ENCODE measurements at places on chromosomes 1 and 21. TPM values are rescaled to one million over a fixed set of nuclear protein-coding genes. Genes with fewer than 3 reads are reported as not detected.
A peak's percentile ranks its signal among the peaks of the same experiment; 100 is the strongest.

FCRL2 gene
- 0.08 TPM for total RNA-seq

TMEM81 gene
- total RNA-seq: 2.8 TPM

OR2T33 gene
- total RNA-seq: not detected

TDRD5 gene
- total RNA-seq: not detected

RAD54L gene
- total RNA-seq: 8.8 TPM

TGFB2 gene
- total RNA-seq: 0.51 TPM

SLC45A3 gene
- total RNA-seq: 5.9 TPM

CFAP74 gene
- total RNA-seq: not detected

GBP6 gene
- total RNA-seq: not detected

LIN28A gene
- not detected for total RNA-seq

OR2L2 gene
- not detected for total RNA-seq

DNA sequence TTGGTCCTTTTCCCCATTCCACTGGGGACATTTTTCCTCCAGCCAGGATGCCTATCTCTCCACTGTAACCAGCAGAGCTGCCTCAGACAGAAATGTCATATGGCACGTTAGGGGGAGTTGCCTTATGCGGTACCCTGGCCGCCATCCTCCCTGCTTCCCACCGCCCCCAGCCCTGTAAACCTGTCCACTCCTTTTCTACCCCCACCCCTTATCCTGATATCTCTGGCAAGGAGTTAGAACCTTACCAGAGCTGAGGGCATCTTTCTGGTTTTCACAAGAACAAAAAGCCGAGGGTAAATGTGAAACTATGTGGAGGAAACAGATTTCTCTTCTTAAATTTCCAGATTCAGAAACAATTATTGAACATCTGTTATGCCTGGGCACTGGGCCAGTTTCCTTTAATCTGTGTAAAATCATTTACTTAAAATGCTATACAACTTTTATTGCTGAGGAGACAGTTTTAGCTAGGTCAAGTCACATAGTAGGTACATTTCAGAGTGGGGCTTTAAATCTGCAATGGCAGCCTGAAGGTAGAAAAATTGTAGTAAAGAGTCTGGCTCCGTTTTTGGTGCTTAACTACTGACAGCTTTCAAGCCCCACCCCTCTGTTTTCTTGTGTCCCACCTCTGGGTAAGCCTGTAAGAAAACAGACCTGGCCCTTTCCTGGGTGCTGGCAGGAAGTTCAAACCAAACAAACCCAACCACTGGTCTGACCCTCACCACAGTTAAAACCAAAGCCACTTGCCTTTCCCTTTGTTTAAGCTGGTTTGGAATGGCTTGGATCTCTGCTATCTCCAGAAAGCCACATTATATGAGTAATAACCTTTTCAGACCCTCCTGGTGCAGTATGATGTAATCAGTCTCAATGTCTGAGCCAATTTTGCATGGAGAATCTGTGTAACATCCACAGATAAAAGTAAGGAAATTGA is 319.0 kb downstream of the HHAT start:
- no peaks in the 10 kb centered on the region for H3K27me3 ChIP-seq
- H3K36me3 ChIP-seq: no peaks in the 10 kb centered on the region
- no peak for DNase-seq
- no peaks in the 10 kb centered on the region for H3K4me1 ChIP-seq

DNA sequence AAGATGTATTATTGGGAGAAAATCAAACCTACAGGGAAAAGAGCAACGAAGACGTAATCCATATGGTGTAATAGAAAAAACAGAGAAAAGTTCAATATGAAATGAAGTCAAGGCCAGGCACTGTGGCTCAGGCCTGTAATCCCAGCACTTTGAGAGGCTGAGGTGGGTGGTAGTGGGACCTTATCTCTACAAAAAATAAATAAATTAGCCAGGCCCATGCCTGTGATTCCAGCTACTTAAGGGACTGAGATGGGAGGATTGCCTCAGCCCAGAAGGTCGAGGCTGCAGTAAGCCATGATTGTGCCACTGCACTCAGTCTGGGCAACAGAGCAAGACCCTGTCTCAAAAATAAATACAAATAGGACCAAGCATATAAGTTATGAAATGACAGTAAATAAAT is 11.4 kb downstream of the DESI2 start:
- no peak overlapping the region for H3K27ac ChIP-seq
- peaks cover 3% of the 10 kb centered on the region for H3K4me1 ChIP-seq
- no peak overlapping the region for H3K4me3 ChIP-seq
- H3K36me3 ChIP-seq: no peaks in the 10 kb centered on the region
- no peak for DNase-seq
- H3K27me3 ChIP-seq: no peaks in the 10 kb centered on the region

DNA sequence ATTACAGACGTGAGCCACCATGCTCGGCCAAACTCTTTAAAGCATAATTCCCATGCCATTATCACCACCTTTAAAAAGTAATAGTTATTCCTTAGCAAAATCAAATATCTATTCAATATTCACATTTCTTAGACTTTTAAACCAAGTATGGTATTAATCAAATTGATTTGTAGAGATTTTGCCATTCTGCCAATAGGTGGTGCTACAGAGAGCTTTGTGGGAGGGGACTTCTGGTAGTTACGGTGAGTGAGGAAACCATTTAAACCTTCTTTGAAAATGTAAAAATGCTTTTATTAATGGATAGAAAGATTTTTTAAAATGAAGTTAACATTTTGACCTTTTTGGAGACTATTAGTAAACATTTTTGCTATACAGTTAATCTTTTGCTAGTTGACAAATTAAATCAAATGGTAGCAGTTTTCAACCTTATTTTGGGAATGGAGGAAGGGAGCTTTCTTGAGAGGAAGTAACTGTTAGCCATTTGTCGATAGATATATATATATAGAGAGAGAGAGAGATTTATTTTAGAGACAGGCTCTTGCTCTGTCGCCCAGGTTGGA is 19.3 kb downstream of the IARS2 start:
- no peaks in the 10 kb centered on the region for H3K4me1 ChIP-seq
- peaks cover 25% of the 10 kb centered on the region for H3K36me3 ChIP-seq
- H3K4me3 ChIP-seq: no peak overlapping the region

DNA sequence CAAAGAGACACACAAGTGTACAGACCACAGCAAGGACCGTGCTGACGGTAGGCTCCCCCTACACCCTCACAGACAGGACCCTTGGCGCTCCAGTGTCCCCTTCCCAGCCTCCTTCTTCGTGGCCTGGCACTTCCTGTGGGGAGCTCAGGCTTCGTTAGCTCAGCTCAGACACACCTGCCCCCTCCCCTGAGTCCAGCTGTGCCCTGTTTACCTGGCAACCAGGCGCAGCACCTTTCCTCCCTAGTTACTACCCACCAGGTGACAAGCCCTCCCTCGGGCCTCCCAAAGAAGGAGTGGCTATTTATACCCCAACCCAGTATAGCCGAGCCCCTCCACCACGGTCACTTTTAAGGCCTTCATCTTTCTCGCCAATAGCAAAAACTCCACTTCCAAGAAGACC is 4.7 kb downstream of the CELF3 start:
- no peak for DNase-seq
- H3K4me1 ChIP-seq: no peaks in the 10 kb centered on the region
- no peak overlapping the region for H3K4me3 ChIP-seq
- no peaks in the 10 kb centered on the region for H3K27me3 ChIP-seq

DNA sequence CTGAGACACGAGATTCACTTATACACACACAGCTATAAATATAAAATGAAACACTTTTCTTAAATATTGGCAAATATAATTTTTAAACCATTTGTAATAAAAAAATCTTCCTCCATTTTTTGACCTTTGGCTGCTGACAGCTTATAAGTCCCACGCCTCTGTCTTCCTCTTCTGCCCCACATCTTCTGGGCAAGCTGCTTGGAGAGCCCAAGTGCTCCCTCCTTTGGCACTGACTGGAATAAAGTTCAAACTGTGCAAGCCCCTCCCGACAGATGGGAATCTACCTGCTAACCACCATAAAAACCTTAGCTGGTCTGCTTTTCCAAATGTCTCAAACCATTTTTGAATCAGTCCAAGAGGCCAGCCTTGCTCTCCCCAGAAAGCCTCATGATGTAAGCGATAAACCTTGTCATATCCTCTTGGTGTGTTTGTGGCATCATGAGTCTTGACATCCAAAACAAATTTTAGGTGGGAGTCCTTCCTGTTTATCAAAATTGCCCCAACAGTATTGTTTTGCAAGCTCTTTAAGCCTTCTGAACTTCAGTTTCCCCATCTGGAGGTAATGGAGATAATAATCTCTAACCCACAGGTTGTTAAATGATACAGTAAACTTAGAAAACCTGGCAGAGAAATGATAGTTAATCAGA is 99.8 kb downstream of the SNX7 start:
- H3K36me3 ChIP-seq: no peaks in the 10 kb centered on the region
- no peak overlapping the region for H3K4me3 ChIP-seq
- no peak for DNase-seq
- no peaks in the 10 kb centered on the region for H3K27me3 ChIP-seq
- H3K4me1 ChIP-seq: no peaks in the 10 kb centered on the region

DNA sequence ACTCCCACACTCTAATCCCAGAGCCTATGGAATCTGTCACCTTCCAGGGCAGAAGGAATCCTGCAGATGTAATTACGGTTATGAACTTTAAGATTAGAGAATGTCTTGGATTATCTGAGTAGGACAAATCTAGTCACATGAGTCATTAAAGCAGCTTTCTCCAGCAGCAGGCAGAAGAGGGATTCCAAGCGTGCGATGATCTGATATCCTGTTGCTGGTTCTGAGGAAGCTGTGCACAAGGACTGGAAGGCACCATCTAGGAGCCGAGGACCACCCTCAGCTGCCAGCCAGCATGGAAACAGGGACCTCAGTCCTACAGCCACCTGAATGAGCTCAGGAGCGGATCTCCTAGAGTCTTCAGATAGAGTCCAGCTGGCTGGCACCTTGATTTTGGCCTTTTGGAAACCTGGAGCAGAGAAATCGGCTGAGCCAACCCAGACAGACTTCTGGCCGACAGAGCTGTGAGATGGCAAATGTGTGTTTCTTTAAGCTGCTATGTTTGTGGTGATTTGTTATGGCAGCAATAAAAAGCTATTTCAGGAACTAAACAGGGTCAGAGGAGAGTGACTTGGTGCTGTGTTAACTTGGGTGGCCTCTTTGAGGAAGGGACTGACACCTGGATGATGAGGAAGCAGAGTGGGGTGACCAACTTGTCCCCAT is 34.5 kb downstream of the LRRN2 start:
- no peaks in the 10 kb centered on the region for H3K36me3 ChIP-seq
- H3K27me3 ChIP-seq: no peaks in the 10 kb centered on the region
- DNase-seq: no peak
- H3K4me3 ChIP-seq: no peak overlapping the region
- H3K4me1 ChIP-seq: no peaks in the 10 kb centered on the region

- no peak overlapping the region for H3K4me3 ChIP-seq
- no peaks in the 10 kb centered on the region for H3K27me3 ChIP-seq
- no peak for DNase-seq
- no peaks in the 10 kb centered on the region for H3K4me1 ChIP-seq
These were observed 5.0 kb upstream of the DDOST start for GRCh38 chr1:20666146-20666545.

- no peaks in the 10 kb centered on the region for H3K27me3 ChIP-seq
- no peak overlapping the region for H3K4me3 ChIP-seq
- no peak overlapping the region for H3K27ac ChIP-seq
- H3K36me3 ChIP-seq: no peaks in the 10 kb centered on the region
These were observed 4.4 kb upstream of the PEA15 start for GRCh38 chr1:160200786-160201185.

- H3K4me3 ChIP-seq: no peak overlapping the region
- no peaks in the 10 kb centered on the region for H3K27me3 ChIP-seq
- H3K4me1 ChIP-seq: no peaks in the 10 kb centered on the region
- no peak for DNase-seq
These were observed 5.2 kb downstream of the TNFRSF18 start for GRCh38 chr1:1200876-1201810.

DNA sequence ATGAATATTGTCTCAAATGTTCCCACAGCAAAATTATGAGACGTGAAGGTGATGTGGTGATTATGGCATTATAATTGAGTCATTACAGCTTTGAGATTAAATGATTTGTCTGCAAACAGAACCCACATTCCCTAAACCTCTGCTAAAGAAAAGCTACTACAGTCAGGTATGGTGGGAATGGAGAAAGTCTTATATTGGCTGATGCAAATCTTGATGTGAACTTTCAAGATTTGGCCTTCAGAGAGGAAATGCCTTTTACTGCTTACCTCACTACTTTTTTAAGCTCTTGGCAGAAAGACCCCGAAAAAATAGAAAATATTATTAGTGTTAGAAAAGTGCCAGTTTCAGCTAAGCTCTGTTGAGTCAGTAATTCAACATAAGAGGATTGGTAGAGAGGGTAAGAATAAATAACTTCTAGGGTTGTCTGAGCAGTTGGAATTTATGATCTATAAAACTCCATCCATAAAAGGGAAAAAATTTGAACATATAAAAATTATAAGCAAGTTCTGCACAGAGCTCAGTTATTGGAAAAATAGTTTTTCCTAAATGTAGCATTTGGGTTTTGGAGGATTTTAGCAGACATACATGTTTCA is 47.8 kb upstream of the RGS5 start:
- no peak overlapping the region for H3K27ac ChIP-seq
- no peaks in the 10 kb centered on the region for H3K4me1 ChIP-seq
- DNase-seq: no peak
- no peak overlapping the region for H3K4me3 ChIP-seq

GRCh38 chr1:205422993-205423642 is 1.3 kb upstream of the LEMD1 start:
- no peak overlapping the region for H3K27ac ChIP-seq
- no peak for DNase-seq
- H3K4me1 ChIP-seq: no peaks in the 10 kb centered on the region
- no peaks in the 10 kb centered on the region for H3K27me3 ChIP-seq

GRCh38 chr1:72649991-72650390 is 367.7 kb upstream of the NEGR1 start:
- no peaks in the 10 kb centered on the region for H3K27me3 ChIP-seq
- no peaks in the 10 kb centered on the region for H3K36me3 ChIP-seq
- H3K4me3 ChIP-seq: no peak overlapping the region
- no peak overlapping the region for H3K27ac ChIP-seq
- no peaks in the 10 kb centered on the region for H3K4me1 ChIP-seq
- DNase-seq: no peak

DNA sequence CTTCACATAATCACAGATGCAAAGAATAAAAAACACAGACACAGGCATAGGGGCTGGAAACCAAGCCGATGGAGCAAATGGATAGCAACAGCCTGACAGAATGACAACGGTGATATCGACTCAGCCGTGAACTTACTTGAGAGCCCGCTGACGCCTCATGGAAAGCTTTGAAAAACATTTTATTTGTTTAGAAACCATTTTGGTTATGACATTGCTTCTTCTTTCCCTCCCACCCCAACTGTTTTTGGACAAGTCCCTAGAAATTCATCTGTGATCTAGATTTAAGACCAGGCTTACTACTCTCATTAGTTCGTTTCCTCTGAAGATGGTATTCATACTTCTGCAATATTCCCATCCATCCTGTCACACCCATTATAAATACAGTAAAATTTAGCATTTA is 44.9 kb downstream of the PCSK9 start:
- no peaks in the 10 kb centered on the region for H3K27me3 ChIP-seq
- no peaks in the 10 kb centered on the region for H3K4me1 ChIP-seq
- H3K27ac ChIP-seq: no peak overlapping the region
- DNase-seq: no peak
- no peak overlapping the region for H3K4me3 ChIP-seq

GRCh38 chr1:32816676-32817158 is 441 bp downstream of the YARS1 start:
- H3K4me1 ChIP-seq: peaks cover 16% of the 10 kb centered on the region
- no peaks in the 10 kb centered on the region for H3K36me3 ChIP-seq
- H3K27ac ChIP-seq: peak overlapping the region; percentile 97
- peak overlapping the region; percentile 82 for H3K4me3 ChIP-seq

All from liver (tissue), 10 donors.